ENCODE measurements at places on chromosomes 5 and 9.

GRCh38 chr5:116023619-116024018 lies 8.7 kb upstream of the ARL14EPL start:
- DNase-seq, result no peak

DNA sequence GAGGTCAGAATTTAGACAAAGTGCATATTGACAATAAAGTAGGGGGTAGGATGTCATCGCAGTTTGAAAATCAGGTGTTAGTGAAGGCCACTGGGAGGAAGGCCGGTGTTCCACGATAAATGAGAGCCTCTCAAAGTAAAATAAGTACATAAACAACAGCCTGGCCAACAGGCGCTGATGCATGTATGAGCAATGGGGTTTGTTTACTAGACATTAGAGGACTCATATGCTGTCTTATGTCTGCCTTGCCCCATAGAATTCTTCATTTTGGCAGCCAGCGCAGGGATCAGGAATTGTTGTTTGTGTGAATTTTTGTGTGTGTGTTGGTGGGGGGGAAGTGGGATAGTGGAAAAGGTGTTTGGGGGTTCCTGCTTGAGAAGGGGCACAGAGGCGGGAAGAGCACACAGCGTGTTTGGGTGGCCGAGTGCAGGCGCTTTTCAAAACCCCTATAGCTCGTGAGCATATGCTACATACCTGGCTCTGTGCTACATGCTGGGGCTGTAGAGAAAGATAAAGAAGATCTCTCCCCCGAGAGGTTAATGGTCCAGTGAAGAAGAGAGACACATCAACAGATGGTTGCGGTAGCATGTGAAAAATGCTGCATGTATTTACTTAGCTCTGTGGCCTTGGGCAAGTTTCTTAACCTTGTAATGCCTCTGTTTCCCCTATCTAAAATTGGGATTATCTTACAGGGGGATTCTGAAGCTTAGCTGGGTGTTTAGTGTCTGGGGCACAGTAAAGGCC lies 11.5 kb downstream of the SNX30 start:
- no peak for DNase-seq

DNA sequence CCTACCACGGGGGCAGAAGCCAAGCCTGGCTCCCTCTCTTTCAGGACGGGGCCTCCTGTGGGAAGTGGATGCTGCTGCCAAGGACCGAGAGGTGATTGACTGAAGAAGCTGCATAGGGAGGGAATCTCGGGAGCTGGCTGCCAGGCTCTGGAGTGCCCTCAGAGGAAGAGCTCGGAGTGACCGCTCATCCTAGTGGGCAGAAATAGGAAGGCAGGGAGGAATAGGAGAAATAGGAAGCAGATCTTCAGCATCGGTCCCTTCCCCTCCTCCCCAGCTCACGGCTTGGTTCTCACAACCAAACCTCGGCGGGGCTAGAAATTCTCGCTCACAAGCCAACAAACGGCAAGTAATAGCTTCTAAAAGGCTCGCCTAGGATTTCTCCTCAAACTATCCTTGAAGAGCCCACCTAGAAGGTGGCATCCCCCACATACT lies 159.9 kb upstream of the RAI14 start:
- DNase-seq, result no peak

DNA sequence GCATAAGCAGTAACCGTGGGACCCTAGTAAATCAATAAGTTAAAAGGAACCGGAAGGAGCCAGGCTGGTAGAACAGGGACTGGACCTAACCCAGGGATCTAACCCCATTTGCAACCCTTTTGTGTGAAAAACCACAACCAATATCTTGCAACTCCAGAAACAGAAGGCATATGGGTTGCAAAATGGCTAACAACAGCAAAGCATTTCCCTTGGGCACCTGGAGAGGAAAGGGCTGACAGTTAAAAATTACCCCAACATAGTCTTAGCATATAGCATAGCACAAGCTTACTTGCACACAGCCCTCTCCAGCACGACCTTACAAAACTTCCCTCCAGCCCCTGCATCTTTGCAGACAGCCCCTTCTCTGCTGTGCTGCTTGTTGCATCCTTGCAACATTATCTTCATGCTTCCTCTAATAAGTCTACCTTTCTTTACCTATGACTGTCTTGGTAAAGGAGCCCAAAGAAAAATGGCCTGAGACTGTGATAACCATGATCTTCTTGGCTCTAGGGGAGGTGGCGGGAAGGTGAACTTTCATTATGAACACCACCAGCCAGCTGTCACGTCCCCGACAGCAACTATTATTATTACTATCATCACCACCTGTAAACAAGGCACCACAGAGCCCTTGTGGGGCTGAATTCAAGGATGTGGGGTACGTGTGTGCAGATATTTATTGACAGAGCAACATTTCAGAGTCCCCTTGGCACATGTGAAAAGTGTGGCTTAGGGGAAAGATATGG lies 49.8 kb downstream of the PRRC1 start:
- no peak for DNase-seq

GRCh38 chr5:92652756-92653155 lies 928.3 kb downstream of the NR2F1-AS1 start:
- DNase-seq, result no peak

GRCh38 chr5:75023368-75024159 lies 28.8 kb downstream of the GCNT4 start:
- no peak for DNase-seq

DNA sequence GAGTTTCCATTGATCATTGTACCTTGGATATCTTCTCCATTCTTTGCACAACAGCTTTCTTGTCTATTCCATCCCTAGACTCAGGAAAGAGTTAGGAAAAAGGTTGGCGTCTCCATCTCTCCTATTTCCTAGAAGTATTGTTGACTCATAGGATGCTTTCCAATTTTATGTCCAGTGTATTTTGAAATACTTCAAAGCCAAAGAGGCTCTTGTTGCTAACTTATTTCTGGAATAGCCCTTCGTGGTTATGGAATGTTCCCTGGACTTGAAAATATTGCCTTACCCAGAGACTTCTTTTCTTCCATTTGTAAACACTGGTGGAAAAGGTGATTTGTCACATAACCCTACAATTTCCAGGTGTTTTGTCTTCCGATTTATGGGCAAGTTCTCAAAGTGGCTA lies 402.3 kb upstream of the ZNF608 start:
- no peak for DNase-seq

DNA sequence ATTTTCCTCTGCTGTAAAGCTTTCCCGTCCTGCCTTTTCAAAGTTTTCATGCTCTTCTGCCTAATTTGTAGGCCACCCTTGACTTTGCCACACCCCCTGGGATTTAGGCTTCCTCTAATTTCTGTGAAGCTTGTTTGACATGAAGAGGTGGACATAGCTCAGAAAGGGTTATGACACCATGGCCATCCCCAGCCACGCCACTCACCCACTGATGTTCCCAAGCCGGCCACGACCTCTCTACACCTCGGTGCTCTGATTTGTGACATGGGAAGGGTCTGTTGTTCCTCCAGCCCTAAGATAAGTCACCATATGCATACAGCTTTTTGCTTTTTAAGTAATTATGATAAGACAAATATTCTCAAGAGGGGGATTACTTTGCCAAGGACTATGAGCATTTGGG lies 139.5 kb downstream of the BARX1 start:
- DNase-seq, result no peak

DNA sequence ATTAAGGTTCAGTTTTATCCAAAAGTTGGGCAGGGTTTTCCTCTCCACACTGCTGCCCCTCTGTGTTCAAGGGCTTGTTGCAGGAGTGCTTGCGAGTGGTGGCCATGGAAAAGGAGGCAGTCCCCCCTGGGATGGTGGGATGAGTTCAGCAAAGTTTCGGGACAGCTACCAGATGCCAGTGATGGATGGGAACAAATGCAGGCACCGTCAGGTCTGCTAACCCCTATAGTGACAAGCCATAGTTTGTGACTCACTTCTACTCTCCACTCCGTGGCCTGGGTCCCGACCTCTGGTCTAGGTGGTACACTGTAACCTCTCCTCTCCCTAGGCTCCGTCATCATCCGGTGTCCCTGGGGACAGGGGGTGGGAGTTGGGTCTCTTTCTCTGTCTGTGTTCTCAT lies 3.8 kb upstream of the RNF14 start:
- no peak for DNase-seq

GRCh38 chr5:42953041-42953440 lies 87.1 kb downstream of the ANXA2R start:
- no peak for DNase-seq

DNA sequence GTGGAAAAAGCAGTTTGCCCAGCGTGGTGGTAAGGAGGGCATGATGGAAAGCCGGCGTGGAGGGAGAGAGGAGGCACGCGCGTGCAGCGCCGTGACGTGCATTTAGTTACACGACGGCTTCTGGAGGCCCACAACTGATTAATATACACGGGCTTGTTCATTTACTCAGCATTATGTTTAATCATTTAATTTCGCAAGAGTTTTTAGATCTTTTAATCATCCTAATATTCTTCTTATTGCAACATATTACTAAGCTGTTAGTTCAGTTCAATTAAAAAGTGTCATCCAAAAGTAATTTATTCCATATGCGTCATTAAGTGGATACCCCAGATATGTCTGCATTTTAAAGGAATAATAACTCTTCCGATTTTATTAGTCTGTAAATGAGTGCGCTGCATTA lies 220.5 kb downstream of the HSPA4 start:
- no peak for DNase-seq

DNA sequence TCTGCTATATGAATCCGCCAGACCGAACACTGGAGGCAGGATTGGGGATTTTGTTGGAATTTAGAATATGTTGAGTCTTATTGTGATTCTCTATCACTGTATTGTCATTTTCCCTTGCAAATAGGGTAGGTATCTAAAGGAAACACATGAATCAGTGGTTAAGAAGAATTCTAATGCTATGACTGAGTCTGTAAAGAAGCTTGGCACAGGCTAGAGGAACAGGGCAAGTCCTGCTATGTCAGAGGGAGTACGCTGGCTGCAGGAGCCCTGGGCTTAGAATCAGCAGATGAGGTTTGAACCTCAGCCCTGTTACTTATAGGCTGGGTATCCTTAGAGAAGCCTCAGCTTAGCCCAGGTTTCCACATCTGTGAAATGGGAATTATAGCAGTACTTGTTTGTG lies 198.1 kb downstream of the NR3C1 start:
- DNase-seq, result no peak

- no peak for DNase-seq
These were observed 1.6 kb upstream of the MEF2C start for GRCh38 chr5:88884608-88884877.

DNA sequence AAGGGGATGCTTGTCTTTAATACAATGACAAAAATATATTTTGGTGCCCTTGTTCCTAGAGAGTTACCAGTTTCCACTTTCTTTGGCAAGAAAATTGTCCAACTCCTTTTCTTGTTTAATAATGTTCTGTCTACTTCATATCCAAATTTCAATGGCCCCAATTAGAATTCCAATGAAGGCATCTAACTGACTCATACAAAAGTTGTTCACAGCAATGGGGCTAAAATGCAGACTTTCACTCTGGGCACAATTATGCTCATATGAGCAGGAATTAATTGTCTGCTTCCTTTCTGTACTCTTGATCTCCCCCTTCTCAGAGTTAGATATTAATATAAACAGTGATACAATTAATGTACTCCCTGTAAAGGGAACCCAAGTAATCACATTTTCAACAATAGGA lies 42.1 kb upstream of the ZNF622 start:
- DNase-seq, result no peak

DNA sequence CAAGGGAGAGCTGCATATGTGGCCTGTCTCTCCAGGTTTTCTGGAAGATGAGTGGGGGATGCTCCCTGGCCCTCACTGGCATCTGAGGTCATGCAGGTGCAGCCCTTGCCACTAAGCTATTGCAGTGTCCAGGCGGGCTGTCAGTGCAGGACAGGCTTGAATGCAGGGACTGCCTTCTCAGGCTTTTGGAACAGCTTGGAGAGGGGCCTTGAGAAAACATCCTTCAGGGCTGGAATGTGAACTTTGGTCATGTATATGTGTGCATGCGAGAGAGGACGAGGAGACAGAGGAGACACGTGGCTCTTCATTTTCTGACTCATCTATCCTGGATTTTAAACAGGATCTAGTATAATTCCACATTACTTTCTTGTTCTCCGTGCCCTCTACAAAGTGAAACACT lies 90.3 kb downstream of the MACROH2A1 start:
- no peak for DNase-seq

DNA sequence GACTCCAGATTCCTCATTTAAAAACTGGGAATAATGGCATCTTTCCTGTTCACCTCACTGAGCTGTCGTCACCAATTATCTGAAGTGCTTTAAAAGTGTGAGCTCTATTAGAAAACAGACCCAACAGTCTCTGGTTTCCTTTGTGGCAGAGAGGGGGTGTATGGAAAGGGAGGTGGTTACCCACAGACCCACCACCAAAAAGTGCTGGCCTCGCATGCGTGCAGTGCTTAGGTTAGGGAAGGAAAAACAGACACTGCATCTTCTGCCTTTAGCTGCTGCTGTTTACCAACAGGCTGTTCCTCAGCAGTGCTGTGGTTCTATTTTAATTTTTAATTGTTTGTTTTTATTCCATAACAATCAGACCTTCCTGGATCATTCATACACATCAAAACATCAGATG lies 249.6 kb downstream of the PIK3R1 start:
- no peak for DNase-seq

DNA sequence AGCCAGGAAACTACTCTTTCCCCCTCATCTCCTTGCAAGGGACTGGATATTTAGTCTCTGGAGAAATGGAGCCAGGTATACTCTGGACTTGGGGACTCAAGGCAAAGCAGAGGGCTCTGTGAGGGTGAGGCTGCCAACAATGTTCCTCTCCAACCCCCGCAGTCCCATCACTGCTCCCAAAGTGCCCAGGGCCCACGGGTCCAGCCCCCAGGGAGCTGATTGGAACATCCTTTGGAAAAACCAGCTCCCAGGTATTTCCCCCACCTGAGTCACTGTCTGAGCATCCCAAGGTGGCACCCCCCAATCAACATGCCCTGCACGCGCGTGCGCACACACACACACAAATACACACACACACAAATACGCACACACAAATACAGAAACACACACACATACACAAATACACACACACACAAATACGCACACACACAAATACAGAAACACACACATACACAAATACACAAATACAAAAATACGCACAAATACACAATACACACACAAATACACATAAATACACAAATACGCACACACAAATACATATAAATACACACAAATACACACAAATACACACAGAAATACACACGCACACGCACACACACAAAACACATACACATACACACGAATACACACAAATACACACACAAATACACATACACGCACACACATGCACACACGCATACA lies 137.4 kb downstream of the DAB2IP start:
- no peak for DNase-seq

DNA sequence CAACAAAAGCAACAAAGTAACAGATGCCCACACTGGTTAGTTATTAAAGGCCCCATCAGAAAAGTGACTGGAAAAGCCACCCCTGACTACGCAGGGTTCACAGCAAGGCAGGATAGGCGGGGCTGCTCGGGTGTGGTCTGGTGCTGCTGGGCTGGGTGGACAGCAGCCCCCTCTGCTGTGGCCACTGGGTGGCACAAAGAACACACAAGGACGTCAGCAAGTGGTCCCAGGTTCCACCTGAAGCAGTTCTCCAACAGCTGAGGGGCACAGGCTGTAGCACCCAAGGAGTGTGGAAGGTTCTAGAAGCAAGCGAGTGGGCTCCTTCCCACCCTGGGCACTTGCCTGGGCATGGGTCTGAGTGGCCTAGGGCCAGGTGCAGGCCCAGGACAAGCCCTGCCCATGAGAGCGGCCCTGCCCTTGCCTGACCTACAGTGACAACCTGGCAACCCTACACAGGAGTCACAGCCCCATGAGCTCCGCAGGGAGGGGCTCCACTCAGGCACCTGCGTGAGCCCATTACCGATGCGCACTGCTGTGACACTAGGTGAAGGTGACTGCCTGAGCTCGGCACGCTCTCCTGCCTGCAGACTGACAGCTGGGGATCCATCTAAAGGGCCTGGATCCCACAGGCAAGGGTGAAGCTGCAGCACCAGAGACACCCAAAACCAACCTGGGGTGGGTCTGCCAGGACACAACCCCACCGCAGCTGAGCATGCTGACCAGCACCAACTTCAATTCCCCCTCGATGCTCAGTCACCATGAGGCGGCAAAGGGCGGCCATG lies 8.1 kb downstream of the BRD9 start:
- no peak for DNase-seq

Data from gastrocnemius medialis (tissue), 4 donors.